ENCODE measurements at places on chromosomes 12 and 14. TPM values are rescaled to one million over a fixed set of nuclear protein-coding genes. Genes with fewer than 3 reads are reported as not detected.

Gene GARIN6
- not detected for total RNA-seq

DNA sequence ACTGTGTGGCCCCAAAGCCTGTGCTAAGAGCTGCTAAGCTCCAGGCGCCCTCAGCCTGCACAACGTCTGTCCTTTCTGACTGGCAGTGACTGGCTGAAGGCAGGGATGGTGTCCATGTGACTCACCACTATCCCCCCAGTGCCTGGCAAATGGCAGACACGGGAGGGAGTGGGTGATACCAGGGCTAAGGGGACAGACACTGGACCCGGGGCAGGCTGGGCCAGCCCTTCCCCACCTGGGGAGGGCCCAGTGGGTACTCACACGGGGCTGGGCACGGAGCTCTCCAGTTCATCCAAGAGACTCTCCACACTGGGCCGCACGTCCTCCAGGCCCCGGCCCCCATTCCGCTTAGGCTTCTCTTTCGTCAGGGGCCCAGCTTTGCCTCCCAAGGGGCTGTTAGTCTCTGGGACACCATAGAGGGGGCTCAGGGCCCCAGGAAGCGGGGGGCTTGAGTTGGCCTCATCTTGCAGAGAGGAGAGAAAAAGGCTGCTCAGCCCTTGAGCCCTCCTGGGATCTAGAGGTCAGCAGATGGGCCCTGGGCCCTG, 21.4 kb upstream of the RPLP0 start:
- H3K36me3 ChIP-seq = peaks cover 7% of the 10 kb centered on the region
- no peak overlapping the region for H3K4me3 ChIP-seq
- peaks cover 23% of the 10 kb centered on the region for H3K4me1 ChIP-seq
- H3K27ac ChIP-seq = no peak overlapping the region
- no peaks in the 10 kb centered on the region for H3K27me3 ChIP-seq
- no peak for DNase-seq

GRCh38 chr12:966724-967123, 17.2 kb upstream of the RAD52 start:
- no peak overlapping the region for H3K27ac ChIP-seq
- H3K36me3 ChIP-seq = no peaks in the 10 kb centered on the region
- no peaks in the 10 kb centered on the region for H3K4me1 ChIP-seq
- no peak overlapping the region for H3K4me3 ChIP-seq
- H3K27me3 ChIP-seq = no peaks in the 10 kb centered on the region

DNA sequence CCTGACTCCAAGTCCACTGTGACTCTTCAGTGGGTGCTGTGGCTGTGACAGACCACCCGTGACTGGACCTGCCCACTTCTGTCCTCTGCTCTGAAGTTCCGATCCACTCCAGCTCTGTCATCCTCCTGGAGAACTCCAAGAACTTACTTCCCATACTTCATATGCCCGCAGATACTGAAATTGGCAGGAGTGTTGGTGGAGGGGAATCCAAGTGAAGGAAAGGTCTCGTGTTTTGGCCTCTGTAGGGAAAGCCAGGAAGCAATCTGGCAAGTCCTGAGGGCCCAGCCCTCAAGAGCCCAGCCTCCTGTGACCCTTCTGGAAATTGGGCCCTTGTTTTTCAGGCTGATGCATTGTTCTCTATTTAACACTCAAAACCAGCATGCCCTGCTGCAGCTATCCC, 22.4 kb upstream of the FKBP4 start:
- H3K4me1 ChIP-seq = peaks cover 2% of the 10 kb centered on the region
- no peak for DNase-seq
- no peak overlapping the region for H3K27ac ChIP-seq
- no peaks in the 10 kb centered on the region for H3K27me3 ChIP-seq
- no peaks in the 10 kb centered on the region for H3K36me3 ChIP-seq

- H3K4me3 ChIP-seq = no peak overlapping the region
- no peak for DNase-seq
- no peaks in the 10 kb centered on the region for H3K27me3 ChIP-seq
- H3K27ac ChIP-seq = no peak overlapping the region
These were observed 11.7 kb upstream of the COL2A1 start for GRCh38 chr12:48015954-48016353.

DNA sequence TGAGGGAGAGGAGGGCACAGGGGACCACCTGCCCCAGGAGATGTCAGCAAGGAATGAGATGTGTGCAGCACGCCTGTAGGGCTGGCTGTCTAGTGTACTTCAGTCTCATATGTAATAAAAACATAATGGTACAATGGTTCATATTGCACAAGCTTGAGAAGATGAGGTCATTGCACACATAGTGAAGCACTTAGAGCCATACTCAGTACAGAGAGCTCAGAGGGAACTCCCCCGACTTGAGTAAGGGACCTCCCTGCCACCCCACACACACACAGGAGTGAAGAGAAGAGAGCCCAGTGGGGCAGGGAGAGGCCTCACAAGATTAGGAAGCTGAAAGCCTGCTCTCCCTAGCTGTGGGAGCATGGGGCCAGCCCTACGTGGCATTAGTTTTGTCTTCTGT, 61.5 kb downstream of the SLC6A12 start:
- DNase-seq = no peak
- H3K4me1 ChIP-seq = no peaks in the 10 kb centered on the region
- no peaks in the 10 kb centered on the region for H3K27me3 ChIP-seq
- H3K4me3 ChIP-seq = no peak overlapping the region

DNA sequence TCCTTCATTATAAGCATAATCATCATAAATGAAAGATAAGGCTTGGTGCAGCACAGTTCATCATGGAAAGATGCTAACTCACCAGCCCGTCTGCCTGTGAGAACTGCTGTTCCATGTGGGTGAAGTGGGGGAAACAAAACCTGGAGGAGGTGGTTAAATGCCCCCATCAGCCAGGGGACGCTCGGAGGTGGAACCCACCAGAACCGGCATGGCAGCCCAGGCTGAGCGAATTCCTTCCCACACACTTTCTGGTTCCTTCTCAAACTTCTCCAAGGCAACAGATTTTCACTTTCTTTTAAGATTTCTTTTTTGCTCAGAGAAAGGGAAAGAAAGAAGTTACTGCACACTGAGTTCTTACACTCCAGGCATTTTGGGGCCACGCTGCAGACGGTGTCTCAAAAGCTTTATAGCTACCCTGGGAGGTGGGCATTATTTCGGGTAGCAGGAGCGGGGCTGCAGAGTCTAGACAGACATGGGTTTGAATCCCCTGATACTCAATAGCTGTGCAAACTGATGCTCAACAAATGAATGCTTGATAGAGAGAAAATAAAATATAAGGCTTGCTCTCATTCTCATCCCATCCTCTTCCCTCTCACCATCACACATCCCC, 190.7 kb downstream of the BCL11B start:
- no peaks in the 10 kb centered on the region for H3K36me3 ChIP-seq
- H3K27ac ChIP-seq = no peak overlapping the region
- H3K4me3 ChIP-seq = no peak overlapping the region
- H3K27me3 ChIP-seq = peaks cover 5% of the 10 kb centered on the region
- H3K4me1 ChIP-seq = no peaks in the 10 kb centered on the region
